Non-pigmented ciliary epithelial cell (primary cell): ENCODE measurements at places on chromosomes 7 and 10.

DNA sequence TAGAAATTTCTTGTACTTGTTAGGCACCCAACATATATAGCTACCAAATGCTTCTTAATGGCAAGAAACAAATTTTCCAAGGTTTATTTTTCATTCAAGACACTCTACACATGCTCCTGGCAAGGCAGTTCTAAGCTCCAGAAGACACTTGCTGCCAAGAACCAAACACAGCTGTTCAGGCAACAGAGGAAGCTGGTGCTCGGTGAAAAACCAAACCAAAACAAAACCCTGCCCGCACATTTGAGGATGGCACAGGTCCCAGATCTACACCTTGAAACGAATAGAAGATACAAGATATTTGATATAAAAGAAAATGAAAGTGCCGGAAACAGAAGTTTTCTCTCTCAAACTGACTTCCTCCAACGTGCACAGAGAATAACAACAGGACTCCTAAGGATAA lies 4.9 kb upstream of the DNTT start:
- no peak for DNase-seq

DNA sequence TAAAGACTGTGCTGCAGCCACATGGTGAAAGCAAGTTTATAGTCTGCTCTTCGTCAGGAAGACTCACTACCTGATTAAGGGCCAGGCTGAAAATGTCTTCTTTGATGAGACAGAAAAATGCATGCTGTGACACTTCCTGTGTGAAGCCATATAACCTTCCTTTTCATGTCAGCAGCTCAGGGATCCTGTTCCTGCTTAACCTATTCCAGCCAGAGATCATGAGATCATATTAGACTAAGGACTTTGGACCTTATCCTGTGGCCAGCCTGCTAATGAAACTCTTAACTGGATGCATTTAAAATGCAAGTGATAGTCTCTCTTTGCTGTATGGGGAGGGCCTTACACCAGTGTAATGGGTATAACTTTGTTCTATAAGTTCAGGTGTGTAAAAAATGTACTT lies 165.2 kb downstream of the PTEN start:
- DNase-seq: no peak

GRCh38 chr7:1354661-1355567 lies 104.4 kb downstream of the MICALL2 start:
- no peak for DNase-seq

GRCh38 chr10:49047128-49047639 lies 68.1 kb downstream of the VSTM4 start:
- DNase-seq: no peak

DNA sequence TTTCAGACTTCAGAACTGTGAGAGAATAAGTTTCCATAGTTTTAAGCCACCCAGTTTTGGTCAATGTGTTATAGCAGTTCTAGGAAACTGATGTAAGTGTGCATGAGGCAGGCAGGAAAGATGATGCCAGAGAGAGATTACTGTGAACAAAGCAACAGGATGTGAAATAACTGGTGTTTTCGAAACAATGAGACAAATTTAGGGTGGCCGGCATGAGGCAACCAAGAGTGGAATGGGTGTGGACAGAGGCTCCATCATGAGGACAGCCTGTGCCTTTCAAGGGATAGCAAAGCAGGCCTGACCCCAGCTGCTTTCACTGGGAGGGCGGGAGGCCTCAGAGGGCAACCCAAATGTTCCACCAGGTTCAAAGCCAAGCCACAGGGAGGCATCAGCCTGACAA lies 67.3 kb upstream of the UCN3 start:
- DNase-seq: no peak

DNA sequence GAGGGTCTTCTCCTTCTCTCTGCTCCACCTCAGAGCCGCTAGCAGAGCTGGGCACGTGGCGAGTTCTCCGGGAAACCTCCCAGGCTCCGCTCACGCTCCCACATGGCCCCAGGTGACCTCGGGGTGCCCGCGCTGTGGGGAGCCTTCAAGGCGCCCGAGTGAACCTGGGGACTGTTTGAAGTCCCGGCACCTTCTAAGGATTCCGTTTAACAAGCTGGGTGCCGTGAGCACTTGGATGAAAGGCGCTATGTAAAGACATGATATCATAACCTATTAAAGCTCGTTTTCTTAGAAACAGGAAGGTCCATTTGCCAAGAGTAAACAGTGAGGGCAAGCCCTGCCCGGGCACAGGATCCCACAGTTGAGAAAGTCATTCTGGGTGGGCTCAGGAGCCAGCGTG lies 15.8 kb upstream of the MYL10 start:
- DNase-seq: no peak

DNA sequence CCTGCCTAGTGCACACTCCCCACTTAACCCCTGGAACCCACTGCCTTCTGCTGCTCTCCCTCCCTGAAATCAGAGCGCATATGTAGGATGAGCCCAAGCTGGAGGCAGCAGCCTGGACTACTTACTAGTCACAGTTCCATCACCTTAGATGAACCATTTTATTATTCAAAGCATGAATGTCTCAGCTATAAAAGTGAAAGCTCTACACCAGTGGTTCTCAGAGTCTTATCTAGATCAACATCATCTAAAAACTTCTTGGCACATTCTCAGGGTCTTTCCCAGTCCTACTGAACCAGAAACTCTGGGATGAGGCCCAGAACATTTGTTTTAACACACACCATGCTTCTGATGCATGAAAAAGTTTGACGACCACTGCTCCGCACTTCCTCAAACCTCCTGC lies 100.3 kb upstream of the ANK3 start:
- no peak for DNase-seq

- DNase-seq: no peak
Measured at GRCh38 chr10:92699518-92700381, 10.0 kb downstream of the HHEX start.

GRCh38 chr7:4561795-4562194 lies 120.3 kb upstream of the FOXK1 start:
- no peak for DNase-seq

DNA sequence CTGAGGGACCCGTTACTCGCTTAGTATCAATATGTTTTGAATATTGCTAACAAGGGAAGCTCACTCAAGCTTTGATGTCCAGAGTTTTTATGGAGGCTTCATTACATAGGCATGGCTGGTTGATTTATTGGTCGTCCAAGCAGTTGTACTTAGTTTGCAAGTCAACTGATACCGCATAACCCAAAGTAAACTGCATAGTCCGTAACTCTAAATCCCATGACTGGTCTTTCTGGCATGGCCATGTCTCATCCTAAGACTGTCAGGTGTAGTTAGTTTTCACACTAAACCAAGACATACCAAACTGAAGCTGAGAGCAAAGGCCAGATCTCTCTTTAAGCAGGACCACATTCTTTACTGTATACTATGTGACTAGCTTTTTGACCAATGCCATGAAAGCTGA lies 397.9 kb downstream of the TFEC start:
- DNase-seq: no peak
